ENCODE measurements at places on chromosomes 12 and 14.

DNA sequence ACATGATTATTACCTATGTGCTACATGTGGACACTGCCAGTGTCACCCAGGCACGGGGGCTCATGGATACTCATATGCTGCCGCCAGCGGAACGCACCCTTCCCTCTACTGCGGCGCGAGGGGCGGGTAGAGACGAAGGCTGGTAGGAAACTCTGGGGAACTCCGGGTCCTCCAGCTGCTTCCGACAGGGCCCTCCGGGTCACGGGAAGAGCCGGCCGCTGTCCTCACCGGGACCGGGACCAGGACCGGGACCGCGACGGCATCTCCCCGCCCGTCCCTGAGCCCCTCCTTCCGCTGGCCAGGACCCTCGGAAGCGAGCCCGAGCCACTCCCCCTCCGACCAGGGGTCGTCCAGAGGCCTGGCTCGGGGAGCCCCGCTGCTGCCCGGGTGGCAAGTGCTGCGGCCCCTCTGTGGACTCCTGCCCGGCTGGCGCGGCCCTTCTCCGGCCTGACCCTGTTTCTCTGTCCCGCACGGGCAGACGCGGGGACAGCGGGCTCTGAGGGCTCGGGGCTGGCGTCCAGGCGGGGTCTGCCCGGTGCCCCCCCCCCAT is 209.6 kb downstream of the ADGRD1 start:
- no peak for DNase-seq

DNA sequence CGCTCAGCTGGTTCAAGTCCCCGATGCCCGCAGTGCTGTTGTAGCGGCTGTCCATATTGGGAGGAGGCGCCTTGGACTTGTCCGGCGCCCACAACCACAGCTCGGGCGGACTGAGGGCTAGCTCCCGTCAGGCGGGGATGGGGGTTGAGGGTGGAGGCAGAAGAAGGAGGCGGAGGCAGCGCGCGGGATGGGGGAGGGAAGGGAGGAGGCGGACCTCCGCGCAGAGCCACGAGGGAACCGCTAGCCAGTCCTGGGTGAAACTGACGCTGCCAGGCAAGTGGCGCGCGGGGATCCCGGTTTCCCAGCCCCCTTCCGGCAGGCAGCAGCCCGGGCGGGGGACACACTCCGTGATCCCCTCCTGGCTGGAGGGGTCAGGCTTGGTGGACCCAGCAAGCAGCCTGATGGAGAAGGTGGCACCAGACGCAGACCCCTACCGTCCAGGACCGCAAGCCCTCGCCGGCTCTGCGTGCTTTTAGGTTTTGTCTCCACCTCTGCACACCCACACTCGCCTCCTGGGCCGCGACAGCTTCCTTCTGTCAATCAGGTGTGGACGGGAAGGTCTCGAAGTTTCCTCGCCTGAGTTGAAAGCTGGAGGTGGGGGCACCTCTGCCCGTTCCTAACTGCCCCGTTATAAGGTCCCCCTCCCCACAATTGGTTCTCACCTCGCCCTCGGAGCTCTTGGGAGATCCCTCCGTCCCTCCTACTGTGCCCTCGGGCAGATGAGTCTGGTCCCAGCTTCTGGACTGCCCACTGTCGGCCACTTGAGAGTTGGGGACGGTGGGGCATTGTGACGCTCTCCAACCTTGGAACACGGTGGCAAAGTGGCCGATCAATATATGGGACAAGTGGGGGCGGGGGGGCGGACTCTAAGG is at the start of gene CPNE8:
CPNE8 (minus strand) TSS at position 112 of the 872 bp plus-strand sequence; CDS start at position 55, 57 bp downstream.
- peak; percentile 92 for DNase-seq

GRCh38 chr14:82562881-82563280 is 1029.2 kb upstream of the SEL1L start:
- DNase-seq, result no peak

DNA sequence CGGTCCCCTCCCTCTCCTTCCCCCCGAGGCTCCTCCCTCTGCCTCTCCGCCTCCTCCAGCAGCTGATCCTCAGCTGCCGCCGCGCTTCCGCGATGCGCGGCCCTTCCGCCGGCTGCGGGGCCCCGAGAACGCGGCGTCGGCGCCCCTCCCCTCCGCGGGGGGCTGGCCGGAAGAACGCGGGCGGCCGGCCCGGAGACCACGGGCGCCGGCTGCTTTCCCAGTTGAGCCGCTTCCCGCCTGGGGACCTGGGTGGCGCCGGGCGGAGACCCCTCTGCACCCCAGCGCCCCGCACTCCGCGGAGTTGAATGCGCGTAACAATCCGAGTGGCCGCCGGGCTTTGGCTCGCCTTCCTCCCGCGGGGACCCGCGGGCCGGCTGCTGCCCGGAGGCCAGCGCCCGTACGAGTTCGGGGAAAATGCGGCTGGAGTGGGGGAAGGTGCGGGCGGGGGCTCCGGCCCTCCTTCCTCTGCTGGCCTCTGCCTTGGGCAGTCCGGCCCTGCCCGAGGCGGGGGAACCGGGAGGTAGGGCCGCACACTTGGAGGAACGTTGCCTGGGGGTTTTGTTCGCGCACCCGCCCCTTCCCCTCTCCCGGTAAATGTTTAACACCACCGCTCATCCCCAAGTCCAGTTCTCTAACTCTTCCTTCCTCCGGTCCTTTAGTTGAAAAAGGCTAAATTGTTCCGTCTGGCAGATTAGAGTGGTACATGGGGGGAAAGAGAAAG is 393 bp upstream of the DCAF5 start:
- no peak for DNase-seq

- DNase-seq, result no peak
Measured at GRCh38 chr14:38512236-38512635, 256.3 kb upstream of the CLEC14A start.

DNA sequence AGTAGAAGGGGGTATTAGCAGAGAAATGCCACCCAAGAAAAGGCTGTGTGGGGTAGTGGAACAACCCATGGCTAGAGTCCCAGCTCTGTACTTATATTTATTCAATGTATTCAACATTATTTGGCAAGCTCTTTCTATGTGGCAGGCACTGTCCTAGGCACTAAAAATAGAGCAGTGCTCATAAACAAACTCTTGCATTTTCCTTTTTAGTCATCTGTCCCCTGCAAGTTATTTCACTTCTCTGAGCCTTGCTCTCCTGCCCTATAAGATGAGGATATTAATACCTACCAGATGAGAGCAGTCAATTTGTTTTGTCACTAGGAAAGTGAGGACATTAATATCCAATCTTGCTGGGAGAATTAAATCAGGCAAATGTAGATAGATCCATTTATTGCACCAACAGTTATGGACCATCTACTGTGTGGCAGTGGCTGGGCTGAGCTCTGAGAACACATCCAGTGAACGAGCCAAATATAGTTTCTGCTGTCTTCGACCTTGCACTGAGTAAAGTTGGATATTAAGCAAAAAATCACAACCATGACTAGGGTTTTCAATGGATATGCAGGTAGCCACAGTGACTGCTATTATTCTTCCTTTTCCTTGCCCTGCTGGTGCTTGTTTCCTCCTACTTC is 314.3 kb upstream of the TBX3 start:
- no peak for DNase-seq

DNA sequence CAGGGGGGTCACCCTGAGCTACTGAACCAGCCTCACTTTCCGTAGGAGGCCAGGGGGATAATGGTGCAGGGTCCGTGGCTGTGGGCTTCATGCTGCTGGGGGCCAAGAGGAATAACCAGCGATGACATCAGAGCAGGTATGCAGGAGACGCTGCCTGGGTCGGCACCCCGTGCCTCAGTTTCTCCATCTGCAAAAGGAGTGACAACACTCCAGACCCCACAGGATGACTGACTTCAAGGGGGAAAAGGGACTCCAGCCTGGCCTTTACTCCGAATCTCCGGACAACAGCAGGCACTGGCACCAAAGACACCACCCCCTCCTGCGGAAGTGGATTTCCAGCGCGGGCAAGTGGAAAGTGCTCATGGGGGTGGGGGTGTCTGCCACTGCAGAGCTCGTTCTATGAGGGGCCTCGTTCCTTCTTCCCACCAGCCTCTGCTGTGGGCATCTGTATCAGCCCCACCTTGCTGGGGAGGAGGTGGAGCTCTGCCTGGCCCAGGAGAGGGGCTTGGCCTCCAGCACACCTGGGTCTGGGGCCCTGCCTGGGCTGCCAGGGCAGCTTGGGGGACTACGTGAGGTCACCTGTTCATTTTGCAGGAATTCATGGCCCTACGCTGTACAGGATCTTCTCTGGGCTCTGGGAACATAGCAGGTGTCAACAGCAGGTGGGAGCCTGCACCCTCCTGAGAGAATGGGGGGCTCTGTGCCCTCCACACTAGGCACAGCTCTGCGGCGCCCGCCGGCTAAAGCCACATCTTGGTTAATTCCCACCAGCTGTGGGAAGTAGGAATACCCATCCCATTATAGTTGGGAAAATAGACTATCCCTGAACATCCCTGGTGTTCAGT is 216.6 kb upstream of the C14orf180 start:
- DNase-seq, result peak; percentile 33

GRCh38 chr12:106721915-106722314 is 52.6 kb upstream of the RIC8B start:
- no peak for DNase-seq

GRCh38 chr14:73727166-73727565 is 13.0 kb upstream of the PNMA1 start:
- peak; percentile 54 for DNase-seq

- no peak for DNase-seq
Measured at GRCh38 chr14:89408907-89409700, 7.9 kb downstream of the FOXN3 start.

DNA sequence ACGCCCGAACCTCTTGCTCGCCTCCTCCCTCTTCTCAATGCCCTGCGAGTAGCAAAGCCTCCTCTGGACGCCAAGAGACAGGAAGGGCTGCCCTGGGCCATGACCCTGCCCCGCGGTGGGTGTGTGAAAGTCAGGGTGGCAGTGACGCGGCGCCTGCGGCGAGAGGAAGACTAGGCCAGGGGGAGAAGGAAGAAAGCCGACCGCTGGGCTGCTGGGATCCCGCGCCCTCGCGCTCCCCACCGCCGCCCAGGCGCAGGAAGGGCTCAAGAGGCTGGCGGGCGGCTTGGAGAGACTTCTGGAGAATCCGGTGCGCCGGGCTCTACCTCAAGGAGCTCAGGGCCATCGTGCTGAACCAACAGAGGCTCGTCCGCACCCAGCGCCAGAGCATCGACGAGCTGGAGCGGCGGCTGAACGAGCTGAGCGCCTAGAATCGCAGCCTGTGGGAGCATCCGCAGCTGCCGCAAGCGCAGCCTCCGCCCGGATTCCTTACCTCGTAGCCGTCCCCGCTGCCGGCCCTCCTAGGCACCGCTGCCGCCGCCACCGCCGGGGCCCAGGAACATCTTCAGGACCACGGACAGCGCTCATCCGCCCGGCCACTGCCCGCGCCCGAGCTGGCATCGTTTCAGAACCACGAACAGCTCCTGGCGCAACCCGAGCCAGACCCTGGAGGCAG is 105.0 kb upstream of the PRB2 start:
- DNase-seq, result peak; percentile 87

DNA sequence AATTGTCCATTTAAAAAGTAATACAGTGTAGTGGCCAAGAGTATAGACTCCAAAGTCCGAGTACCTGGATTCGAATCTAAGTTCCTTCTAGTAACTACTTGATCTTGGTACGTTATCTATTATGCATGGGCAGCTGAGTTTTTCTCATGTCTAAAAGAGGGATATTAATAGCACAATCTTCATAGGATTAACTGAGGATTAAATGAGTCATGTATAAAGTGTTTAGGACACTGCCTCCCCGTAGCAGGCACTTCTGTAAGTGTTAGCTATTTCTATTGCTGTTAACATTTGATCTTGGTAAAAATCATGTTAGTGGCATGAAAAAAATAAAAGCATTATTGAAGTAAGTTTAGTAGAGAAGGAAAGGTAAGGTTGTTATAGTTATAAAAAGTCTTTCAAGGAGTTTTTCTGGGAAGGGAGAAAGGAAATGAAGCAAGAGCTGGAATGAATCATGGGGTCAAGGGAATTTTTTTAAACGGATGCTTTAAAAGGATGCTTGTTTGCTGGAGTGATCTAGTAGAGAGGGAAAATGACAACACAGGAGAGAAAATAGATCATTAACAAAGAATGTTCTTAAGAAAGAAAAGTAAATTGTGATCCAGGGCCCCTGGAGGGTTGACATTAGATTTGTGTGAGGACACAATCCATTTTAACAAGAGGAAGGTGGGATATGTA is 502.2 kb upstream of the USP15 start:
- DNase-seq, result no peak

- peak; percentile 70 for DNase-seq
Measured at GRCh38 chr14:93036652-93037345, 78.9 kb downstream of the ITPK1 start.

GRCh38 chr12:27244689-27245488 is 803 bp downstream of the STK38L start:
- no peak for DNase-seq

DNA sequence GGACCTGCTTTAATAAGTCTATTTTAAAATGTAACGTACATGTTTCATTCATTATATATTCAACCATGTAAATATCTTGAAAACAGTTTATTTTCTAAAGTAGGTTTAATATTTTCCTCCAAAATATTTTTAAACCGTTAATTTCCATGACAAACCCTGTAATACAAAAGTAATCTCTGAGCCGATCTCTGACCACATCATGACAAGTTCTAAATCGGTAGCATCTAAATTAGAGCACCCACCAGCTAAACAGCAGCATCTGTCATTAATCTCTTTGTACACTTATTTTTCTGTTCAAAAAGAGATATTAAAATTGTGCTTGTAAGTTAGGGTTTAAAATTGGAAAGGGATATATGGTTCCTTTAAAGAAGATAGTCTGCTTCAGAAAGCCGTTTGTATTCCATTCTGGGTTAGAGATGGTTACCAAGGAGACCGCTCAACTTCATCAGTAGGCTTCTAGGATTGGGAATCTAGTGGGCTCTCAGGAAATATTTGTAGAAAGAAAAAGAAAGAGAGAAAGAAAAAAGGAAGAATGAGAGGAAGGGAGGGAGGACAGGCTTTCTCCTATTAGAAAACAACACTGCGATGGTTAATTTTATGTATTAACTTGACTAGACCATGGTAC is 232.5 kb upstream of the FOXN3 start:
- no peak for DNase-seq

- DNase-seq, result peak; percentile 77
Measured at GRCh38 chr14:61218767-61219166, 62.4 kb downstream of the TMEM30B start.

- no peak for DNase-seq
Measured at GRCh38 chr14:71438684-71439083, 493.5 kb upstream of the RGS6 start.

- no peak for DNase-seq
Measured at GRCh38 chr12:127899971-127900370, 367.0 kb upstream of the TMEM132C start.

GRCh38 chr12:110071967-110072366 is 23.6 kb upstream of the C12orf76 start:
- no peak for DNase-seq

GRCh38 chr12:54082397-54082892 is 28.8 kb downstream of the HOXC4 start:
- no peak for DNase-seq

DNA sequence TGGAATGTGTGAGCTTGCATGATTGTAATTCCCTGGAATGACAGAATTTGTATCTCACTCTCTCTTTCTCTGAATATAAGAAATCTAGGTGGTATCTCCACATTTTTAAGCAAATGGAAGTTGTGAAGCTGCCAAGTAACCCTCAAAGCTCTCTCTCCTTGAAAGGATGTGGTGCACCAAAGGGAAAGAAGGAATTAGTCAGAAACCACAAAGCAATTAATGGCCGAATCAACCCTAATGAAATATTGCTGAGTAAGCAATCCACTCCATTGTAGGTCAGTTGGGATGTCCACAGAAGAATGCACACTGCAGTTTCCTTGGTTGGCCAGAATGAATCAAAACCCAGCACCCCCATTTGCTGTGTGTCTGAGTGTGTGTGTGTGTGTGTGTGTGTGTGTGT is 153.5 kb downstream of the KCNA5 start:
- DNase-seq, result no peak

GRCh38 chr14:72053651-72054050 is 121.4 kb downstream of the RGS6 start:
- DNase-seq, result no peak
